ENCODE measurements at places on chromosomes 3 and 15. TPM values are rescaled to one million over a fixed set of nuclear protein-coding genes. Genes with fewer than 3 reads are reported as not detected.

Gene IQCF5
- total RNA-seq = not detected

- DNase-seq = no peak
Observed at GRCh38 chr3:184944241-184944640, 132.3 kb downstream of the VPS8 start.

Gene DNAH1
- 1.1 TPM for total RNA-seq

GRCh38 chr15:89813381-89814111 lies 1.1 kb downstream of the ANPEP start:
- DNase-seq = no peak

DNA sequence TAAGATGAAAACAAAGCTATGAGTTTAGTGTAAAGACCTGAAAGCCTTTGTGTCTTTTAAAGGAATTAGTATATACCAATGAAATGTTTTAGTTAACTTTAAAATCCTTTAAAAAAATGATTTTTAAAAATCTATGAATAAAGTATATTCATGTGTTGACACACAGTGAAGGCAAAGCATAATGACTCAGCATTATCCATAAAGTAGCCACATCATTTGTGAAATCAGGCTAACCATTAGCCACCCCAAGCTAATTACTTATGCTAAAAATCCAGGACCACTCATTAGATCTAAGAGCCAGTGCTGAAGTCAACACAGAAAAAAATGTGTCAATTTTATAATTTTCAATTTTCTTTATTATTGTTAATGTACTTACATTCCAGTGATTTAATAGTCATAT lies 310.2 kb downstream of the TBC1D5 start:
- DNase-seq = no peak

Gene GOLGA8G
- total RNA-seq = not detected

DNA sequence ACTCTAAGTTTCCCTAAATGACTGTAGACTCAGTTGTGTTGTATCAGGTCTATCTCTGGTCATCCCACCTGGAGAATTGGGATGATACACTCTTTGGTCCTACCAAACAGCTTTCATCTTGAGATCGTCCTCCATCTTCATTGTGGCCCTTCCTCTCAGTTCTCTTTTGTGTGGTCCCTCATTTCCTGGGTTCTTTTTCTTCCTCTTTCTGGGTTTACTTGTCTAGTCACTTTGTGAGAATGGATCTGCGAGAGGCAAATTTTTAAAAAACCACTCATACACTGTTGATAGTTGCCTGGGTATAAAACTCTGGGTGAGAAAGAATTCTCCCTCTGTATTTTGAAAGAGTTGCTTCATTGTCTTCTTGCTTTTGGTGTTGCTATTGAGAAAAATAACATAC lies 6.0 kb upstream of the AMOTL2 start:
- no peak for DNase-seq

DNA sequence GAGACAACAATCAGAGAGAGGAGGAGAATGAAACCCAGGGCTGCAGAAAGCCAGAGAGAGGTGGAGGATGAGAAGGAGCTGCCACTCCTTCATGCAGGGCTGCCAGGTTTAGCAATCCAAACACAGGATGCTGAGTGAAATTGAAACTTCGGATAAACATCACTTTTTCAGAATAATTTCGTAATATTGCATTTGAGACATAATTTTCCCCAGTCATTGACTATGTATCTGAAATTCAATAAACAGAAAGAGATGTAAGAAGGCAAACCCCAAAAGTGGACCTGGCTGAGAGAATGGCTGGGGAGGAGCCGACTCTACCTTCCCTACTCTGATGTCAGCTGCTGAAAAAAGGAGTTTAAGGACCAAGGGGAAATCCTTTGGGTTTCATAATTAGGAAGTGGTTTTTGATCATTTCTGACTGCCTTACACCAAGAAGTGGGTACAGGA lies 33.8 kb downstream of the SLC9A9 start:
- DNase-seq = no peak

GRCh38 chr3:71672340-71672739 lies 52.9 kb downstream of the EIF4E3 start:
- no peak for DNase-seq

Gene AADAC
- total RNA-seq = under 0.01 TPM

DNA sequence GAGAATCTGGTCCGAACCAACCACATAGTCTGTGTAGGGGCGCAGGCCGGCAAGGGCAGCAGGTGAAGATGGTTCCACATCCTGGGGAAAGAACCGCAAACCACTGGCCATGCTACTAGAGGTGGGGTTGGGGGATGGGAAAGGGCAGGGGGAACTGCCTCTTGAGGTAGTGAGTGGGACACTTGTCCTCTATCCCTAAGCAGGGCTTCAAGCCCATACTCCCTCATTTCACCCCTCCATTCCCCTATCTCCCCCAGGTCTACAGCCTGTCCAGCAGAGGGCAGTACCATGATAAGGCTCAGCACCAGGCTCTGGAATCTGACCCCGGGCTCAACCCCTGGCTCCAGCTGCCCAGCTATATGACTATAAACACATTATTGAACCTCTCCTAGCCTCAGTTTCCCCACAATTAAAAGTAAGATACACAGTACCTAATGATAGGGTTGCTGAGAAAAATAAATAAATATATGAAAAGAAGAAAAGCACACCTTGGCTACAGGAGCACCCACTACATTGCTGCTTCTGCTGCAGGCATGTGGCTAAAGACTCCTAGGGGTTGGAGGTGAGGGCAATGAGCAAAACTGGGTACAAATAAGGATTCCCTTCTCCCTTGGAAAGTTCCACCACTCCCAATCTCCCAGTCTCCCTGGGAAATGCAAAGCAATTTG lies 6.3 kb downstream of the GORASP1 start:
- peak; percentile 50 for DNase-seq

Gene REC114
- not detected for total RNA-seq
